ENCODE measurements at places on chromosomes 11 and 22.

- peak; percentile 88 for DNase-seq
Observed at GRCh38 chr22:37316875-37317371, 34.6 kb downstream of the CYTH4 start.

GRCh38 chr11:76408171-76408965, 27.2 kb downstream of the GVQW3 start:
- DNase-seq = no peak

- no peak for DNase-seq
Observed at GRCh38 chr22:30397656-30398635, 1.1 kb downstream of the SEC14L2 start.

- no peak for DNase-seq
Observed at GRCh38 chr11:119729581-119729927, 554 bp upstream of the NECTIN1 start.

DNA sequence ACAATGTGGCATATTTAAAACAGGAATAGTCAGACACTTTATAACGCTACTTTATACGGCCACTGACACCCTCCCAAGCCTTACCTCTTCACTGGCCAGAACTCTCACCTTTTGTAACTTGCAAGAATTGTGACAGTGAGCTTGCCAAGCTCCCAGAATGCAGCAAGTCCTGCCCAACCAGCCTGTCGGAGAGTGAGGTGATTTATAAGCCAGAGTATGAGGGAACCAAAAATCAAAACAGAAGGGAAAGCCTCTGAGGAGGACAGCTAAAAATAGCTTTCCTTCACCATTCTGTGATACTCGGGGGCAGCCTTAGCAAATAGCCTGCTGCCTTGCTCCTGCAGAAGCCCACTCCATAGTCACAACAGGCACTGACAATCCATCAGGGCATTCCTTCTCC, 229.7 kb downstream of the FAM76B start:
- no peak for DNase-seq

DNA sequence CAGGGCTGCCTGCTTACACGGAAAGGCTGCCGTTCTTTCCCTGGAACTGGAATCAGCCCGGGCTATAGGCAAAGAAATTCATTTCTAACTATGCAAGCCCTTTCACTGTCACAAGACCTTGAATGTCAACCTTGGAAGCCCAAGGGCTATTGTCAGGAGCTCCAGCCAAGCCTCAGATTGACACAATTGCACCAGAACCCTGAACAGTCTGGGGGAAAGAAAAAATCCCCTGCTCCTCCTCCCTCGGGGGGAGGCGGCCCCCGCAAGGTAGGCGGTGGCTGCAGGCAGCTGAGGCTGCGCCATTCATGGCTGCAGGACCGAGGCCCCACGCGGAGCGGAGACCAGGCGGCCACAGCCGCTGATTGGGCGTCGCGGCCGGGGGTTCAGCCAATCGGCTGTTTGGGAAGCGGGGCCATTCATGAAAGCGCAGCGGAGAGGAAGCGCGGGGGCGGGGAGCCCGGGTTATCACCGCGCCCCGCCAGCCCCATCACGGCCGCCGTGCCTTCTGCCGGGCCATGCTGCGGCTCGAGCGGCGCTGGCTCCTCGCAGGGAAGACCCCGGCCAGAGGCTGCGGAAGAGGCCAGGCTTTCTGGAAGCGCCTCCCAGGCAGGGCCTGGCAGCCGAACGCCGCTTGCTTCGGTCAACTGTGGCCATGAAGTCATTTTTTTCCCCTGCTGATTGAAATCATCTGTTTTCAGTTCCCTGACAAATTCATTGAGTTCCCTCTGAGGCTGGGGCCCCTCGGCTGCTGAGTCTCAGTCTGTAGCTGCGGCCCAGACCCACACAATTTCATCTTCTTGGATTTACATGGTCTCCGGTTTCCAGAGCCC, 38.1 kb upstream of the LINC01488 start:
- peak; percentile 91 for DNase-seq

GRCh38 chr11:66581261-66581660, 11.6 kb downstream of the CCDC87 start:
- no peak for DNase-seq

DNA sequence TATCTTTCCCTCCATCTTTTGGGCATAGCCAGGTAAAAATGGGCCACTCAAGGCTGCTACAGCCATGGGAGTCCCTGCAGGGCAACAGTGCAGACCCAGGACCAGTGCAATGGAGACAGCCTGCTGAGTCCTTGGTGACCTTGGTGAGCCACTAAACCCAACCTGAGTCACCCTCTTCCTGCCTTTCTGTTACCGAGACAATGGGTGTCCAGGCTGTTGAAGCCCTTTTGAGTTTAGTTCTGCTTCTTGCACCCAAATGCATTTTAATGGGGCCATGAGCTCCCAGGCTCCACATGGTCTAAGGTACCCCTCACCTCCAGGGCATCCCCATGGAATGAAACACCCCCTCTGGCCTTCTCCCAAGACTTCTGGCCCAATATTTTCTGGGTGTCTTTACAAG, 874 bp upstream of the PLAAT4 start:
- DNase-seq = no peak

Measured in adrenal gland (tissue), 19 donors.